Chondrocyte (in vitro differentiated cells): ENCODE measurements at places on chromosomes 3 and 15. TPM values are rescaled to one million over a fixed set of nuclear protein-coding genes. Genes with fewer than 3 reads are reported as not detected.

DNA sequence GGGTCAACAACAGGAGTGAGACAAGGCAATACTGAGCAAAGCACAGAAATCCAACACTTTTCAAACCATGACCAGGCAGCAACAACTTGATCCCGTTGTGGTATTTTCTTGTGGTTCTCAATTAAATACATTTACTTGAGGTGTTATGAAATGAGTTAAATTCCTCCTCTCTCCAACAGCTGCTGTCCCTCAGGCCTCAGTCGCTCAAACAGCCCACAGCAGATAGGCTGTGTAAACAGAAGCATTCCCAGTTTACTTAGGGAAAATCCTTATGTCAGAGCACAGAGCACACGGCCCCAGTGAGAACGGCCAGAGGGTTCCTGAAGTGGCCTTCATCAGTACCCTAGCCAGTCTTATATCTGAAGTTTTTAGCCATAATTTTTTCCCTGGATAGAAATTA lies 359.9 kb downstream of the AGBL1 start:
- no peak for DNase-seq

DNA sequence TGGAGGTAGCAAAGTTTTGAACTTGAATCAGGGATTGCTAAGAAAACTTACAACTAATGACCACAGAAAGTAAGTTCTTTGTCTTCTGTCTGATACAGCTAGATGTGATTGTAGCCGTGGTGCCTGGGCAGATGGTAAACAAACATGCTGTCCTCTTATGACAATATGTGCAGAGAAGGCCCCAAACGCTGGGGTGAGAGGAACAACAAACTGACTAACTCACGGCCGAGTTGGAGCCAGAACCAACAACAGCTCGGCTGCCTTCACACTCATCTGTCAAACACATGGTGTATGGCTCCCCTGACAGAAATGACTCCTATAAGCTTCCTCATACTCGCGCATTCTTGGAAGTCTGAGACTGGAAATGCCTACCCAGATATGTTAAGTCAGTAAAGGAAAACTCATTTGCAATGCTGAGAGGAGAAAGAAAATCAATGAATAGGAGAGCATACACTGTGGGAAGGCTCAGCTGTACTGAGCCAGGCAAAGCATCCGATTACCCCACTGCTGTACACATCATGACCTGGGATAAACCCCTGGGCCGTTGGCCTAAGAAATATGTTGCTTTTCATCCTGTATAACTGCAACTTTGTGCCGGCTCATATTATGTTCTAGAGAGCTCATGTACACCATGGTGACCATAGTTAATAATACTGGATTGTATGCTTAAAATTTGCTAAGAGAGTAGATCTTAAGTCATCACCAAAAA lies 5.7 kb downstream of the THBS1 start:
- no peak for DNase-seq

GRCh38 chr3:141266797-141267555 lies 35.4 kb downstream of the PXYLP1 start:
- no peak for DNase-seq

MRPS22 gene
- 29.5 to 31.2 TPM (median 31.1 TPM) in 3 replicates for total RNA-seq

- no peak for DNase-seq
Measured at GRCh38 chr3:137103739-137104138, 146.0 kb downstream of the IL20RB start.

CYB561D2 gene
- 18.2 to 29.4 TPM (median 19.5 TPM) in 3 replicates for total RNA-seq

TEX55 gene
- total RNA-seq, result not detected in 3 replicates

DPPA2 gene
- not detected in 3 replicates for total RNA-seq

DNA sequence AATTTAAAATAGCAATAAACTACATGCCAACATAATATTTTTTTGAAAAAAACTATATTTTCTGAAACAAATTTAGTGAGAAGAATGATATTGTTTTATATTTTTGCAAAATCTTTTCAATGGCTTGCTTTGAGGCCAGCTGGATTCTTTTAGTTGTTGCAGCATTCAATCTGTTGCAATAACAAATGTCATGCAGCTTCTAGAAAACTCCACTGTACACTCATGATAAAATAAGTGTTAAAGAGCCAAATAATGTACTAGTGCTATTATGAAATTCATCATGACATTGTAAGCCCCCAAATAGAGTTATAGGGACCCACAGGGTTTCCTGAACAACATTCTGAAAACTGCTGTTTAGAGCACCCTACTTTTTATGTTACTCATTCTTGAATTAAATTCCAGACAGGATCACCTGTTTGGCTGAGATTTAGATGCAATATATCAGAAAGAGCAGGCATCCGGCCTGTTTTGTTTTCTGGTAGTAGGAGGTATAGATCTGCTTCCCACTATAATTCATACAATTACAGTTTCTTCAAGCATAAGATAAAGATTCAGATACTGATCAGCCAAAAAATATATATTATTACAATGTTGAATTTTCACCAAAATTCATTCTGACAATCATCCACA lies 703.0 kb upstream of the ZNF385D start:
- no peak for DNase-seq

GRCh38 chr15:98669638-98670037 lies 21.3 kb downstream of the IGF1R start:
- no peak for DNase-seq

DNA sequence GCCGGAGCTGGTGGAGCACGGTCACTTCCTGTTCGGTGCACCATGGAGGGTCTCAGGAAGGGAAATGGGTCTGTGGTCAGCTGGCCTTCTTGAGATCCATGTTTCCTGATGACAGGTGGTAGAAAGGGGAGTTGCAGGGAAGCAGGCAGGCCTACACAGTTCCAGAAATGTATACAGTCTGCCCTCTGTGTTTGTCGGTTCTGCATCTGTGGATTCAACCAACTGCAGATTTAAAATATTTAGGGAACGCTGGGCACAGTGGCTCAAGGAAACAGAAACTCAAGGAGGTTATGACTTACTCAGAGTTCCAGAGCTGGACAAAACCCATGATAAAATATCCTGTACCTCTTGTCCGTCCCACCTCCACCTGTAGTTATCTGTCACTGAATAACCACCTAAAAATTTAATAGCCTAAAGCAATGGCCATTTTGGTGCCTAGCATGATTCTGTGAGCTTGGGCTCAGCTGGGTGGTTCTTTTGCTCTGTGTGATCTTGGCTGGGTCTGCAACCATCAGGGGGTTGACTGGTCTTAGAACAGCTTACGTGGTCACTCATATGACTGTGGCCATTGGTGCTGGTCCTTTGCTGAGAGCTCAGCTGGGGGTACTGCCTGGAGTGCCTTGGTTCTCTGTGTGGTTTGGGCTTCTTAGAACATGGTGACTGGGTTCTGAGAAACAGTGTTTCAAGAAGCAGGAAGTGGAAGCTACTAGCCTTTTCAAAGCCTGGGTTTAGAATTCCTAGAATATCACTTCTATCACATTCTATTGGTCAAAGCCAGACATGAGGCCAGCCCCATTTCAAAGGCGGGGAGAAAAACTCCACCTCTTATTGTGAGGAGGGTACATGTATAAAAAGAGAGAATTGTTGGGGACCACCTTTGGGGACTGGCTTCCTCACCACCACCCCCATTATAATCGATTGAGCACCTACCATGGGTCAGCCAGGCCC lies 239.7 kb upstream of the BHLHE40 start:
- DNase-seq, result no peak

CSTA gene
- total RNA-seq, result not detected in 3 replicates

TRH gene
- not detected in 3 replicates for total RNA-seq

DNA sequence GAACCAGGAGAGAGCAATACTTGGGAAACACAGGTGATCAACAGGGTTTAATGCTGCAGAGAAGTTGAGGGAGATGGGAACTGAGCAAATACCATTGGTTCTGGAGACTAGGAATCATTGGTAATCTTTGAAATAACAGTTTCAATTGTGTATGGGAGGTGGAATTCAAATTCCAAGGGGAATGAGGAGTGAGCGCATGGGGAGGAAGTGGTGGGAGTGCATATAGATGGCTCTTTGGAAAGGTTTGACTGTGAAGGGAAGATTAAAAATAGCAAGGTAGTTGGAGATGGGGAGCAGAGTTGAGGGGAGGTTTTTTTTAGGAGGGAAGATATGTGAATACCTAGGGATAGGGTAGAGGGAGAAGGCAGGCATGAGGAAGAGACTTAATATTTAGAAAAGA lies 51.1 kb upstream of the ROPN1 start:
- no peak for DNase-seq

- DNase-seq, result no peak
Measured at GRCh38 chr3:19488939-19489338, 340.6 kb downstream of the KCNH8 start.

- DNase-seq, result no peak
Measured at GRCh38 chr3:127137113-127137512, 55.8 kb upstream of the PRR23E start.

DNA sequence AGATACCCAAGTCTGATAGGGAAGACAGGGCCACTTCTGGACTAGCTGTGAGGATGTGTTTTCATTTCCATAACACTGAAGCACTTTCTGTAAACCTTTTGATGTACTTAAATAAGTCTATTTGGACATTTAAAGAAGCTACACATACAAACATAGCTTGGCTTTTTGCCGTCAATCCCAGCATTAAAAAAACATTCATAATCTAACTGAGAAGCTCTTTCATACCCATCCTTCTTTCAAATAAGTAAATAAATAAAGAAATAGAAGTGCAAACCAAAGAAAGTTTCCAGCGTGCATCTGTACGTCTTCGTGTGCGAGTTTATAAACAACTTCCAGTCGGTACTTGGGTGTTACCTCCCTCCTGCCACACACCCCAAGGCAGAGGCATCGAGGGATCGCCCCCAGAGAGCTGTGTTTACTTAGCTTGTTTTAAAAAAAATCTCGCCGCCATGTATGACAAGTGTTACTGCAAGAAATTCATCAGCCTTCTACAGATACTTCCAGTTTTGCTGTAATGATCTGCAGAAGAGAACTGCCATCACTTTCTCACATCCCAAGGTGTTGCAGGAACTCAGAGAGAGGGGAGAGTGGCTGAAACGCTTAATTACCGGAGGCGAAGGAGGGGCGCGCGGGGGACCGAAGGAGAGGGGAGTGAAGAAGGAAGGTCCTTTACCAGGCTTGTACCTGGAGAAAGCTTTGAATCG lies 9.0 kb upstream of the MEIS2 start:
- DNase-seq, result no peak

GRCh38 chr3:37770938-37771918 lies 90.5 kb upstream of the CTDSPL start:
- DNase-seq, result no peak

DNA sequence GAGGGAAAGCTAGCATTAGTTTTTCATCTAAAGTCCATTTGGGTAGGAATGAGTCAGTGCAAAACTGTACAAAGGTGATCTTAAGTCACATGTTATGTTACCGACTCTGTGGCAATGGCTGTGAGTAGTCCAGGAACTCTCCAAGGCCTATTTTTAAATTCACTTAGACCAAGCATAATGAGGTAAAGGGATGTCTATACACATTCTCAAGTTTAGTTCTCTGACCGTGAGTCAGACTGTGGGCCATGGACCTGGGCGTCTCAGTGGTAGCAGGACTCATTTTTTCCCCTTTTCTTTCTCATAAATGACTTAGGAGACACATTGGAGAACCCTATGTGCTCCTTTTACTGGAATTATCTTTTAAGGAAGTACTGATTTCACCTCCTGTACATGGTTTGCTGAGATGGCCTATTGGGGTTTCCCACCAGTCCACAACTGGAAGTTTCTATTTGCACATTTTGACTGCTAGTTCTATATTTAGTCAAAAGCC lies 488.7 kb upstream of the TPRG1 start:
- no peak for DNase-seq

DNA sequence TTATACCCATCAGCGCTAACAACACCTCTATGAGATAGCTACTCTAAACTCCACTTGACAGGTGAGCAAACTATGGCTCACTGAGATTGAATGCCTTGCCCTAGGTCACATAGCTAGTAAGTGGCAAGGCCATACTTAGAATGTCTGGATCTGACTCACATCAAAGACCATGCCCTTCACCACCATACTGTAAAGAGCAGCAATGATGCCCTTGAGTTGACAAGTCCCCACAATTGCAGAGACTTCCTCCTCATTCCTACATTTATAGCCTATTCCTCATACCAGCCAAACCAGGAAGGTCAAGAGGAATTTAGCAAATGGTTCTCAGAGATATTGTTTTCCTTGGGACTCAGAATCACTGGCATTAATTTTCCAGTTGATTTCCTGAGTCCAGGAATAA lies 157.8 kb upstream of the SNTN start:
- no peak for DNase-seq

GOLGA6L1 gene
- total RNA-seq, result not detected in 3 replicates

DNA sequence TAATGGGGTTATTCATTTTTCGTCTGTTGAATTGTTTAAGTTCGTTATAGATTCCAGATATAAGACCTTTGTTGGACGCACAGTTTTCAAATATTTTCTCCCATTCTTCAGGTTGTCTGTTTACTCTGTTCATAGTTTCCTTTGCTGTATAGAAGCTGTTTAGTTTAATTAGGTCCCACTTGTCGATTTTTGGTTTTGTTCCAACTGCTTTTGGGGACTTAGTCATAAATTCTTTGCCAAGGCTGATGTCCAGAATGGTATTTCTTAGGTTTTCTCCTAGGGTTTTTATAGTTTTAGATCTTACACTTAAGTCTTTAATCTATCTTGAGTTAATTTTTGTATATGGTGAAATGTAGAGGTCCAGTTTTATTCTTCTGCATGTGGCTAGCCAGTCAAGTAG lies 58.9 kb upstream of the ZNF280D start:
- DNase-seq, result no peak

GRCh38 chr3:107117922-107118536 lies 259.2 kb upstream of the CCDC54 start:
- DNase-seq, result no peak

GRCh38 chr3:81743096-81744025 lies 18.1 kb downstream of the GBE1 start:
- DNase-seq, result no peak

POLQ gene
- 1.0 to 2.9 TPM (median 1.1 TPM) in 3 replicates for total RNA-seq

MYRIP gene
- total RNA-seq, result 0.12 to 0.39 TPM in 2 of 3 replicates, not detected in the other

- no peak for DNase-seq
Measured at GRCh38 chr3:170178651-170179050, 2.9 kb downstream of the PHC3 start.

C3orf85 gene
- not detected in 3 replicates for total RNA-seq

DNA sequence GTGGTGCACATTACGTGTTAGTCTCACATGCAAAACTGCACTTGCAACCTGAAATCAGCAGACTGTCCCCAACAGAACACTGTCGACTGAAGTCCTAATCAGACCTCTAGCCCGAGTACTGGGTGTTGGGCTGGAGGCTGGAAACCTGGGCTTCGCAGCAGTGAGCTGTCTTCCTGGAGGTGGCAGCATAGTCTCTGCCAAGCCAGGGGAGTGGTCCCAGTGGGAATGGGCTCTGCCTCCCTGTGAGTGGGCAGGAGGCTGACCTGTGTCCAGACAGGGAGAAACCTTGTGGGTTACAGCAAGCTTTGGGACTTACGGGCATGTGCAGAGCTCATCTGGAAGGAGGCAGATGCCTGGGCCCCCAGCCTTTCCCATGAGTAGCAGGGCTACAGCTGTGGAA lies 38.2 kb upstream of the MYZAP start:
- no peak for DNase-seq

- no peak for DNase-seq
Measured at GRCh38 chr3:140756240-140757016, 78.6 kb downstream of the TRIM42 start.

TIMP4 gene
- total RNA-seq, result 31.3 to 41.6 TPM (median 31.9 TPM) in 3 replicates

CX3CR1 gene
- total RNA-seq, result 0.12 TPM in 1 of 3 replicates, not detected in the others

RAB27A gene
- total RNA-seq, result 16.8 to 18.3 TPM (median 17.5 TPM) in 3 replicates
